Naive thymus-derived CD8-positive, alpha-beta T cell (primary cell): ENCODE measurements at places on chromosomes 16 and 17.

DNA sequence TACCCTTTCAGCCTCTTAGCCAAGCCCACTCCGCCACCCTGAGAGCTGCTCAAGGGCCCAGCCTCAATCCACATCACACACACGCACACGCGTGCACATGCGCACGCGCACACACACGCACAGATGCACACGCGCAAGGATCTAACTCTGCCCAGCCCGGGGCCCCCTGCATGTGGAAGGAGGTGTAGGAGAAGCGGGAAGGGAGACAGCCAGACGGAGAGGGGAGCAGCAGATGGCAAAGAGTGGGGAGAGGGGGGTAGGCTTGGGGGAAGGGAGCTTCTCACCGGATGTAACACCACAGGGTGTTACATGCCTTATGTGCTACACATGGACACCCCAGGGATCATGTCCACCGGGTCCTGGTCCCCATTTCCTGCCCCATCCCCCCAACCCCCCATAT lies 15.3 kb downstream of the DLG4 start:
- peaks cover 33% of the 10 kb centered on the region for H3K4me1 ChIP-seq
- no peaks in the 10 kb centered on the region for H3K36me3 ChIP-seq

DNA sequence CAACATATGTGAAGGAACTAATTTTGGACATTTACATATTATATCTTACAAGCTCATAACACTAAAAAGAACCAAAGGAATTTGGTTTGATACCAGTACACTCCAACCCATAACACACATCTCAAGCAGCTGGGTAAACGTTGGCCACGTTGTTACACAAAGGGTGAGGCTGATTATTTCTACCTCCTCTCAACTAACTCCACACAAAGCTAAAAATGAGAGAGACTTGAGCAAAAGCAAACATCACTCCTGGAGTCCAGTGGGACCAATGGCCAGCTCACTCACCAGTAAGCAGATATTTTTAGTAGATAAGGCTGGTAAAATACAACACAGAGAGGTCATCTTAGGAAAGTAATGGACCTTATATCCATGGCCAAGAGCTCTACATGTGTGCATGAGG lies 207.6 kb downstream of the MRTFB start:
- no peaks in the 10 kb centered on the region for H3K4me1 ChIP-seq
- DNase-seq, result no peak
- H3K36me3 ChIP-seq, result no peaks in the 10 kb centered on the region
- no peak overlapping the region for H3K27ac ChIP-seq
- no peak overlapping the region for H3K4me3 ChIP-seq

DNA sequence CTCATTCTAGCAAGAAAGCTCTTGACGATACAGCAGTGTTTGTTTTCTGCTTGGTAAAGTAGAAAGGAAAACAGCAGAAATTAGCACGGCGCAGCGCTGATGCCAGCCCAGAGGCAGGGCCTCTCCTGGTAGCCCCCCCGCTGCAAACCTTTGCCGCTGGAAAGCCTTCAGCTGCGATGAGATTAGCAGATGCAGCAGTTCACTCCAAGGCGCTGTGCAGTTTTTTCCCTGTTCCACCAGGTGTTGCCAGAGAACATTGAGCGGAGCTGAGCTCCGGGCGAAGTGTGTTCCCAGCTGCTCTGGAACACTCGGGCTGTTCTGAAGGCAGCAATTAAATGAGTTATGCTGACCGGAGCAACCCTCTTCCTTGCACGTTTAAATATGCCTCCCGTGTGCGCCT lies 72.5 kb downstream of the RBFOX1 start:
- no peaks in the 10 kb centered on the region for H3K4me1 ChIP-seq
- no peaks in the 10 kb centered on the region for H3K36me3 ChIP-seq
- H3K27ac ChIP-seq, result no peak overlapping the region
- DNase-seq, result no peak

DNA sequence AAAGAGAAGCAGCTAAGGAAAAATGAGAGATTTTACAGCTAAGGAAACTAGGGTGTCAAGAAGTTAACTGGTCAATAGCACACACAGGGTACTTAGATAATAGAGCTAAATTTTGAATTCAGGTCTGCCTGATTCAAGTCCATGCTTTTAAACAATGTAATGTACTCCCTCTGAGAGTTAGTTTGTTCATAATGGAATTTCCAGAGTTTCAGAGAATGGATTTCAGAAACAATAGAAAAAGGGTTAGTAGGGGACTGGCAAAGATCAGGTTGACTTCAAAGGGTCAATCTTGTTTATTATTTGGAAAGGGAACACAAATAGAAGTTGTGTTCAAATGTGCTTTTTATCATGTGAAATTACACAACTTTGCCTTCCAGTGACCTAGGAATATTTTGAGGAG lies 17.9 kb downstream of the NSRP1 start:
- H3K27ac ChIP-seq, result no peak overlapping the region
- peaks cover 17% of the 10 kb centered on the region for H3K4me1 ChIP-seq
- H3K27me3 ChIP-seq, result no peaks in the 10 kb centered on the region
- no peak overlapping the region for H3K4me3 ChIP-seq
- DNase-seq, result no peak
- peaks cover 9% of the 10 kb centered on the region for H3K36me3 ChIP-seq

DNA sequence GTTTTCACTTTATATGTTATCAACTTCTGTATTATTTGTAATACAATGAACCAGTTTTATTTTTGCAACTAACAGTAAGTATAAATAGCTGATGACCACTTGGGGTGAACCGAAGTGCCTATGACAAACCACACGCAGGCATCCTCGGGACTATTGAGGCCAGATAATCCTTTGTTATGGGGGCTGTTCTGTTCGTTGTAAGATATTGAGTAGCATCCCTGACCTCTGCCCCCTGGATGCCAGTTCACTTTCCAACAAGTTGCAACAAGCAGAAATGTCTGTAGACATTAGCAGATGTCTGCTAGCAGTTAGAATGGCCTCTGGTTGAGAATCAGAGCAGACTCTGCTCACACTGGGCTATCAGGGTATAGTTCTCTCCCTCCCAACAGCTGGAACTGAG lies 277.0 kb downstream of the WWOX start:
- DNase-seq, result no peak
- H3K4me1 ChIP-seq, result no peaks in the 10 kb centered on the region
- H3K27ac ChIP-seq, result no peak overlapping the region
- no peak overlapping the region for H3K4me3 ChIP-seq
- H3K27me3 ChIP-seq, result no peaks in the 10 kb centered on the region

GRCh38 chr16:54266363-54266955 lies 20.1 kb downstream of the IRX3 start:
- H3K4me3 ChIP-seq, result no peak overlapping the region
- H3K36me3 ChIP-seq, result no peaks in the 10 kb centered on the region
- H3K27me3 ChIP-seq, result peaks cover 36% of the 10 kb centered on the region
- no peak for DNase-seq
- H3K4me1 ChIP-seq, result no peaks in the 10 kb centered on the region

DNA sequence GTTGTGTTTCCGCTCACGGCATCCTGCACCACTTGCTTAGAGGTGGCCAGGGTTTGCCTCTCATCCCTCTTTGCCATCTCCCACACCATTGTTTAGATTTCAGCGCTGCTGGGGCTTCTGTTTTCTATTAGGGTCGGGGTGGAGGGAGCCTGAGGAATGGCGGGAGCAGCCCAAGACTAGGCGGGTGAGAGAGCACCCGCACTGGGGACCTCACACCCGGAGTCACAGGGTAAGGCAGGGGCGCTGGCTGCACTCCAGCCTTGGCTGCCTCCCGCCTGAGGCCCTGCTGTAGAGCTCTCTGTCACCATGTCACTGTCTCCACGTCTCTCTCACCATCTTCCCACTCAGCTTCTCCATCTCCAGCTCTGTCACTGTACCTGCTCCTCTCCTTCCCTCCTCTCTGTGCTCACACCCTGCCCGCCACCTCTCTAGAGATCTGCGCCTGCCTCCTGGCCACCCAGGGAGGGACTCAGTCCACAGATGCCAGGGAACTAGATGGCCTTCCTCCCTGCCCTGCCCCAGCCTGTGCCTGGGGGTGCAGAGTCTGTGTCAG lies 32.8 kb upstream of the ABCC3 start:
- H3K27ac ChIP-seq, result no peak overlapping the region
- H3K36me3 ChIP-seq, result no peaks in the 10 kb centered on the region
- DNase-seq, result no peak
- peaks cover 14% of the 10 kb centered on the region for H3K27me3 ChIP-seq
- no peak overlapping the region for H3K4me3 ChIP-seq

GRCh38 chr17:13393841-13394710 lies 207.7 kb downstream of the HS3ST3A1 start:
- H3K4me3 ChIP-seq, result no peak overlapping the region
- no peaks in the 10 kb centered on the region for H3K4me1 ChIP-seq
- no peaks in the 10 kb centered on the region for H3K27me3 ChIP-seq
- no peak for DNase-seq
- H3K27ac ChIP-seq, result no peak overlapping the region

DNA sequence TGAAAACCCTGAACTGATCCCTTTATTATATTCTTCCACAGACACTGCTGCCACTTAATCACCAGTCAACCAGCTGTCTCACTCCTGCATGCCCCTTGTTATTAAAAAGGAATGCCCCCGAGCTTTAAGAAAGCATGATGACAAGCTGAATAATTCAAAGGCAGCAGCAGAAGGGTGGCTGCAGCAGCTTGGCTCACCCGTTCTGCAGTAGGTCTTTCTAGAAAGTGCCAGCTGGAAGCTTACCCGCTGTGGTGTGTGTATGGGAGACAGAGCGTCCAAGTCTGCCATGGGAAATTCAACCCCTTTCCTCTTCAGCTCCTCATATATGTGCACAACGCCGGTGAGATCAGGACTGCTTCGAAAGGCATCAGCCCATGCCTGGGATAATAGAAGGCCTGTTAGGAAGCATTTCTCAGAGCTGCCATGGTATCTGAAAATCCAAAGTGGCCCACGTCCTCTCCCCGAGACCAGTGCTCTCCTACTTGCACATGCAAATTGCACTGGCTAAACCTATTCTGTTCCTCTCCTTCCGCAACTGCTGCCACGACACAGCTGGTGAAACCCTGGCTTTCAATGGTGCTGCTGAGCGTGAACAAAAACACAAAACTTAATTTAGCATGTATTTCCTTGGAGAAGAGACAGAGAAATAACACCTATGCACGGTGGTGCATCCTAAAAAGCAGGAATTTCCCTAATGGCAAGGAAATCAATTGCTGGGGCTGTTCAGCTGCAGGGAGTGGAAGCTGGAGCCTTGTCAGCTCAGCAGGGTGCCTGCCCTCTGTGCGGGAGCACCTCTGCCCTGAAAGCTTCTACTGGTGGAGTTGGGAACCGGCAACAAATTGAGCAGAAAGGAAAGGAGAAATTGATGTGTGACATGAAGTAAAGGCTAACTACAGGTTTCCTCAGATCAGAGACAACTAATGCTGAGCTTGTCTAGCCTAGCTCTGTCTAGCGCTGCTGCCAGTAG lies 47.9 kb upstream of the SREBF1 start:
- H3K27ac ChIP-seq, result no peak overlapping the region
- H3K4me3 ChIP-seq, result no peak overlapping the region
- peaks cover 64% of the 10 kb centered on the region for H3K36me3 ChIP-seq
- DNase-seq, result no peak
- H3K27me3 ChIP-seq, result no peaks in the 10 kb centered on the region

DNA sequence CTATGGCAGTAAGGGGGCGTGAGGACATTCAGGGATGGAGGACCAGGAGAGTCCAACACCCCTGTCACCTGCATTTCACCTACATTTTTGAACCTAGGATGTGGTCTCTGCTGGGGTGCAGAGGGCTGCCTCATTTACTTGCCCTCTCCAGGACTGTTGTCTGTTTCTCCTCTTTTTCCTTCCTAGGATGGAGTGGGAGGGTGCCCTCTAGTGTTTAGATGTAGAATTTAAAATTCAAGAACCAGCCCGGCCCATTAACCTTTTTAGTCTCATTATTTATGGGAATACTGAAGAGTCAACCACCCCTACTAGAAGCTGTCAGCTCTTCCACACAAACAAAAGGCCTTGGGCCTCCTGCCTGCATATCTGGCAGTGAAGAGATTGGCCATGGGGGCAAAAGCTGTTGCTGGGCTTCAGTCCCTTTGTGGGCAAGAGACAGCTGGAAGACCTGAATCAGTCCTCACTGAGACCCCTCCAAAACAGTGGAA lies 2.5 kb upstream of the STARD3 start:
- H3K27ac ChIP-seq, result no peak overlapping the region

DNA sequence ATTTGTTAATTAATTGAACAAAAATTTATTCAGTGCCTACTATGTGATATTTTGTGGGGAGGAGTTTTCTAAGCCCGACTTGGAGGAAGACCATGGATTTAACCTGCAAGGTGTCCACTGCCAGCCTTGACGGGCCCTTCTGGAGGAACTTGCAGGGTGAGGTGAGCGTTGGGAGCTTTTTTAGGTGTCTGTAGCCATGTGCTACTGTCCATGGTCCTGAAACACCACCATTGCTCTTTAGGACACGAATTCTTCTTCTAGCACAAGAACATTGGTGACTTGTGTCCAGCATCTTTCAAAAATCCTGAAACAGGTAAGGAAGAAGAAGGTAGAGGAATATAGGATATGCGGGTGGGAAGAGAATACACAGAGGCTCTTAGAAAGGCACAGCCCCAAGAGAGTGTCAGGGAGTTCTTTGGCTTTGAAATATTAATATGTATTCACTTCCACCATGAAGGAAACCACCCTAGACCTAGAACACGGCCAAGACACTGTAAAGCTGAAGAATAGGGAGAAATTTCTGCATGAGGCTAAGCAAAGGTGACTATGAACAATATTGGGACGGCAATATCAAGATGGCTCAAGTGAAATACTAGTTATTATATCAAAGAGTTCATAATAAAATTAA lies 27.9 kb upstream of the OR4D1 start:
- H3K4me3 ChIP-seq, result no peak overlapping the region
- H3K27me3 ChIP-seq, result peaks cover 19% of the 10 kb centered on the region
- no peaks in the 10 kb centered on the region for H3K36me3 ChIP-seq
- peak; percentile 60 for DNase-seq
- H3K27ac ChIP-seq, result no peak overlapping the region
- H3K4me1 ChIP-seq, result peaks cover 6% of the 10 kb centered on the region

DNA sequence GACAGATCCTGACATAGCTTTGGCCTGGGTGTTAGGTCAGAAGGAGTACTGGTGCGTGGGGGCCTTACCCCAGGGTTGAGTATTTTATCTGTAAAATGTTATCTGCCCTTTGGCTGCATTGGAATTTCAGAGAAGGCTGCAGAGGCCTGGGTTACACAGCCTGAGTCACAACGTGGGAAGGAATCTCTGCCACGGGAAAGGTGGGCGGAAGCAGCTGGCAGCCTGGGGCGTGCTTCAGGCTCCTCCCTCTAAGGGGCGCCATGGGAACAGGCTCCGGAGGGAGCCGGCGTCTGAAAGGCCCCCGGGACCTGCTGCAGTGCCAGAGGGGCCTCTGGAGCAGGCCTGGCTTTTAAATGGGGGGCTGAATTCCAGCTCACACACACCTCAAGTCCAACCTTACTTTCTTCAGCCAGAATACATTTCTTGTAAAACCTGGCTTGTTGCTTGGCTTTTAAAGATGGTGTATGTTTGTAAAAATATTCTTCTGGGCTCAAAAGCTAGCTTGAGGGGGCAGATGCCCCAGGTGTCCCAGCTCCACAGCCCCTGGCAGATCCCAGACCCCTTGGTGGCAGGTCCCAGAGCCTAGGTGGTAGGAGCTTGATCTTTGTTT lies 142.2 kb downstream of the RAB11FIP4 start:
- no peaks in the 10 kb centered on the region for H3K27me3 ChIP-seq
- H3K36me3 ChIP-seq, result no peaks in the 10 kb centered on the region
- H3K4me1 ChIP-seq, result peaks cover 13% of the 10 kb centered on the region

- peak overlapping the region; percentile 99 for H3K4me3 ChIP-seq
- H3K27ac ChIP-seq, result peak overlapping the region; percentile 96
- H3K36me3 ChIP-seq, result no peaks in the 10 kb centered on the region
- peak; percentile 84 for DNase-seq
Measured at GRCh38 chr17:32127158-32127897, 15.0 kb upstream of the RHOT1 start.
